NCI-H446 treated with DMSO at 0.1 percent for 48 hours (cell line): ENCODE measurements at places on chromosomes 1 and 21.

DNA sequence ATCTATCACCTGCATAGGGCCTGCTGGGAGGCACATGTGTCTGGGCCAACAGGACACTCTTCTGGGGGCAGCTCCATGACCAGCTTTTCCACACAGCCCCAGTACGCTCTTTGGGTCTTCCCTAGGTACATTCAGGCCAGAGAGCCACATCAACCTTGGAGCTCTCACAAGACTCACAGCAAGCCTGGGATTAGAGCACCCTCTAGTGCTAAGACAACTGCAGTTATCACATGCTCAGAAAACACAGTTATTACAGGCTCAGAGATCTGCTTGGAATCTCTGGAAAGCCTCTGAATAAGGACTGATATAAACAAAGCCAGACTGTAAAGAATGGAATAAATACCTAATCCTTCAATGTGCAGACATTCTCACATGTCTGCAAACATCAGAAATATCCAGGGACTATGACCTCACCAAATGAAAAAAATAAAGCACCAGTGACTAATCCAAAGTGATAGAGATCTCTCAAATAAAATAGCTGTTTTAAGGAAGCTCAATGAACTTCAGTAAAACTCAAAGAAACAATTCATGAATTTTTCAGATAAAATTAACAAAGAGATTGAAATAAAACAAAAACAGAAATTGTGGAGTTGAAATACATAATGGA lies 563.9 kb upstream of the NR5A2 start:
- peak; percentile 73 for DNase-seq

- DNase-seq = no peak
Observed at GRCh38 chr1:97457446-97458089, 463.3 kb downstream of the DPYD start.

DNA sequence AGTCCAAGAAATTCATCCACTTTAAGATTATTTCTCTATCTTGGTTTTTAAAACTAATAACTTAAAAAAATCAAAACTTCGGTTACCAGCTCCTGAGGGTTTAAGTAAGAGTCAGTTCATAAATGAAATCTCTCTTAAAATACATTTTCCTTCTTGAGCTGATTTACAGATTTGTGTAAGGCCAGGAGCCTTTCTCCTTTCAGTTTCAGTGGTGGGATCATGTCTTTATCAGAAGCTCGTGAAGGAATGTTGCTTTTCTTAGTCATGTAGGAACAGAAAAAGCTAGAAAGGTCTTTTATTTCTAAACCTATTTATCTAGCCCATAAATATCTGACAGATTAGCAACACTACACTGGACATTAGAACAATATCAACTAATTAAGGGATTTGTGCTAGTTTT lies 390.2 kb downstream of the GPATCH2 start:
- no peak for DNase-seq

- DNase-seq = no peak
Observed at GRCh38 chr1:114435088-114435715, 75.8 kb downstream of the TRIM33 start.

DNA sequence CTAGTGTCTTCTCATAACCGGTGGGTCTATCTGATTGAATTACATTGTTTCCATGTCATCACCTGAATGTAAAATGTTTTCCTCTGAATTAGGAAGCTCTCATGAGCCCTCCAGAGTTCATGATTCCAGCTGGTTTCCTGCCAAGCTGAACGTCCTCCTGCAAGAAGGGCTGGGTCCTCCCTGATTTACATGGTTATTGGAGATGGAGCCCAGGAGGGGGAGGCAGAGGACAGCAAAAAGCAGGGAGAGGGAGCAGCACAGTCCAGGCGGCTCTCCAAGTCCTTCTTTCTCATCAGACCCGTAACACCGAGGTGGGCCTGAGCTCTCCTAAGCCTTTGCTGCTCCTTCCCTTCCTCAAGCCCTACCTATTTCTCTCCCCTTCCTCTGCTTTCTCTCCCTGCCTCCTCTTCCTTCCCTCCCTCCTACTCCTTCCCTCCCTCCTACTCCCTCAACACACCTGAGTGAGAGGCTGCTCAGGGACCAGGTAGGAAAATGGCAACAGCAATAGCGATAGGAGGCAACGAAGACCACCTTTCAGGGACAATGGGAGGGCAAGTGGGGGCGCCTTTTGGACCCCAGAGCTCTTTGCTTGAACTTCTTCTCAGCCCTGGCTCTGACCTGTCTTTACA lies 265.9 kb downstream of the PRDM2 start:
- peak; percentile 30 for DNase-seq
